ENCODE measurements at places on chromosomes 7 and 10.
A peak's percentile ranks its signal among the peaks of the same experiment; 100 is the strongest.

GRCh38 chr7:77464589-77464988 is 48.4 kb upstream of the GSAP start:
- no peaks in the 10 kb centered on the region for H3K4me1 ChIP-seq
- H3K27me3 ChIP-seq = peaks cover 3% of the 10 kb centered on the region
- no peak for DNase-seq
- H3K36me3 ChIP-seq = no peaks in the 10 kb centered on the region

DNA sequence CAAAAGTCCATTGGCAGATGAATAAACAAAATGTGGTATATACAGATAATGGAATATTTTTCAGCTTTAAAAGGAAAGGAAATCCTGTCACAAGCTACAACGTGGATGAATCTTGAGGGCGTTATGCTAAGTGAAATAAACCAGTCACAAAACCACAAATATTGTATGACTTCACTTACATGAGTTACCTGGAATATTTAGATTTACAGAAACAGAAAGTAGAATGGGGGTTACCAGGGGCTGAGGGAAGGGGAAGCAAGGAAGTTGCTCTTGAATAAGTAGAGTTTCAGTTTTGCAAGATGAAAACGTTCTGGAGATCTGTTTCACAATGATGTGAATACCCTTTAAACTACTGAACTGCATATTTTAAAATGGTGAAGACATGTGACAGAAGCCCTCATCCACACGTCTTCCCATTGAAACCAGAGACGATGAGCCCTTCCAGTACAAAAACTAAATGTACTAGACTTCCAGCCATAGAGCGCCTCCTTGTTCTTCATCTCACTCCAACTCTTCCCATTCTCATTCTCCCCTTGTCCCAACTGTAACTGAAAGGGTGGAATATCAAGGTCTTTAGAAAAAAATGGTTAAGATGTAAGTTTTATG is 62.4 kb downstream of the MICU1 start:
- no peak overlapping the region for H3K27ac ChIP-seq
- no peaks in the 10 kb centered on the region for H3K36me3 ChIP-seq
- no peak overlapping the region for H3K4me3 ChIP-seq

- no peaks in the 10 kb centered on the region for H3K4me1 ChIP-seq
- H3K27me3 ChIP-seq = no peaks in the 10 kb centered on the region
- peaks cover 14% of the 10 kb centered on the region for H3K36me3 ChIP-seq
- no peak overlapping the region for H3K4me3 ChIP-seq
Observed at GRCh38 chr7:157222687-157223086, 84.0 kb downstream of the UBE3C start.

GRCh38 chr10:114600057-114600456 is 58.0 kb downstream of the ABLIM1 start:
- H3K36me3 ChIP-seq = peaks cover 4% of the 10 kb centered on the region
- H3K27me3 ChIP-seq = no peaks in the 10 kb centered on the region
- no peak overlapping the region for H3K4me3 ChIP-seq
- DNase-seq = no peak
- peaks cover 24% of the 10 kb centered on the region for H3K4me1 ChIP-seq
- H3K27ac ChIP-seq = peak overlapping the region; percentile 41

- no peaks in the 10 kb centered on the region for H3K27me3 ChIP-seq
- peaks cover 48% of the 10 kb centered on the region for H3K4me1 ChIP-seq
- H3K36me3 ChIP-seq = no peaks in the 10 kb centered on the region
- no peak for DNase-seq
Observed at GRCh38 chr10:86970162-86970981, 2.1 kb downstream of the ADIRF start.

DNA sequence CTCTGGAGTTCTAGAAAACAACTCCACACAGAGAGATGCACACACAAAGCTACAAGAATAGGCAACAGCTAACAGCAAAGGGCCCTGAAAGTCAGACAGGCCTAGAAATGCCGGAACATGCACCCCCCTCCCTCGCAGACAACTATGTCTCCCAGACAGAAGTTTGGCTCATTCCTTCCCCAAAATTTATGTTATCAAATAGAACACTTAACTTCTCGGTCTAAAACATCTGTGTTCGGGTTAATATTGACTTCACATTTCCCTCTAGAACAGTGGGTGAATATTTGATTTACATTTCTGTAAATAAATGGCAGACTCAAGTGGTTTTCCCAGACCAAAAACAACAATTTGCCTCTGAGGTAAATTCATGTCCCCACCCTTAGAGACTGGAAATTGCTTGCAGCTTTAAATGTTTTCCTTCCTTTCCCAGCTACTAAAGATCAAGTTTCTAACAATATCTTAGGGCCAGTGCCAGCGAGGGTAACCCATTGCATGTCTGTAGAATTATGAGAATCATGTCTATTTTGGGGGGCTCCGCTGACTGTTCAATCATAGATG is 92.5 kb upstream of the INHBA start:
- no peaks in the 10 kb centered on the region for H3K36me3 ChIP-seq
- no peaks in the 10 kb centered on the region for H3K4me1 ChIP-seq
- H3K4me3 ChIP-seq = no peak overlapping the region
- DNase-seq = no peak
- H3K27ac ChIP-seq = no peak overlapping the region
- no peaks in the 10 kb centered on the region for H3K27me3 ChIP-seq

- no peak overlapping the region for H3K4me3 ChIP-seq
- H3K27me3 ChIP-seq = no peaks in the 10 kb centered on the region
- DNase-seq = no peak
- H3K4me1 ChIP-seq = no peaks in the 10 kb centered on the region
- no peaks in the 10 kb centered on the region for H3K36me3 ChIP-seq
- H3K27ac ChIP-seq = no peak overlapping the region
Observed at GRCh38 chr7:82859106-82859850, 303.4 kb downstream of the PCLO start.

- H3K4me3 ChIP-seq = no peak overlapping the region
- H3K4me1 ChIP-seq = no peaks in the 10 kb centered on the region
- H3K36me3 ChIP-seq = no peaks in the 10 kb centered on the region
- H3K27ac ChIP-seq = no peak overlapping the region
- peaks cover 11% of the 10 kb centered on the region for H3K27me3 ChIP-seq
Observed at GRCh38 chr10:128314686-128315085, 188.5 kb upstream of the MKI67 start.

- no peak overlapping the region for H3K4me3 ChIP-seq
- H3K27ac ChIP-seq = no peak overlapping the region
- H3K4me1 ChIP-seq = no peaks in the 10 kb centered on the region
- H3K27me3 ChIP-seq = no peaks in the 10 kb centered on the region
Observed at GRCh38 chr10:112844681-112845544, 105.1 kb upstream of the TCF7L2 start.

DNA sequence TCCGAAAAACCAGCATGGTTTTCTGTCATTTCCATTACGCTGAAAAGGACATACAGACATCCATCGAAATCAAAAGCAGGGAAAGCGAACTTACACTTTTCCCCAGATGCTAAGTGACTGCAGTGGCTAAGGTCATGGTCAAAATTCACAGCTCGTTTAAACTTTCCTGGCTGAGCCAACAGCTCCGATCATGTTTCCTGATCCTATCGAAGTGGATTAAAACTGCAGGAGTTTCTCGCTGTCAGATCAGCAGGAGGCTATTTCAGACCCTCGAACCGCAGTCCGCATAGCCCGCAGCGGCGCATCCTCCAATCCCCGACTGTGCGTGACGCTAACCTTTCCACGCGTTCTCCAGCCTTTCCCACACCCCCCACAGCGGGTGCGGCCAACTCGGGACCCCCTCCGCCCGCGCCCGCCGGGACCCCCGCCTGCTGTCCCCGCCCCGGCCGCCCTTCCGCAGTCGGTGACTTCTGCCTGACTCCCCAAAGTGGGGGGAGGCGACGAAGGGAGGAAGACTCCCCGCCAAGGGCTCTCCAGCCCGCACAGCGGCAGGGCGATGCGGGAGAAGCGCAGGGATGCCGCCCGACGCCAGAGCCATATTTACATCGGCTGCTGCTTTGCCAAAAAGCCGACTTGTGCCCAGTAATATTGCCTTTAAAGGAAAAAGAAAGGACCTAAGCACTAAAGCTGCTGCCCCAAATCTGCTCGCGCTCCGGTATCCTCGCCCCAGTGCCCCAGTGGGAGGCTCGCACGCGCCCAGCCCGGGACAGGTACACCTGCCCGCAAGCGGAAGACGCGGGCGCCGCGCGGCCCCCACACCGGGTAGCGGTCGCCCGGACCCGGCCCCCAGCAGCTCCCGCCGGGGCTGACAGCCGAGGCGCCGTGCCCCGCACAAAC is 1.2 kb downstream of the PIP4K2A start:
- H3K27me3 ChIP-seq = no peaks in the 10 kb centered on the region
- H3K36me3 ChIP-seq = no peaks in the 10 kb centered on the region
- DNase-seq = no peak
- H3K27ac ChIP-seq = peak overlapping the region; percentile 63
- H3K4me1 ChIP-seq = peaks cover 12% of the 10 kb centered on the region

- no peaks in the 10 kb centered on the region for H3K4me1 ChIP-seq
- no peak for DNase-seq
- peaks cover 5% of the 10 kb centered on the region for H3K27me3 ChIP-seq
- no peak overlapping the region for H3K4me3 ChIP-seq
Observed at GRCh38 chr7:24340727-24341126, 56.7 kb downstream of the NPY start.

DNA sequence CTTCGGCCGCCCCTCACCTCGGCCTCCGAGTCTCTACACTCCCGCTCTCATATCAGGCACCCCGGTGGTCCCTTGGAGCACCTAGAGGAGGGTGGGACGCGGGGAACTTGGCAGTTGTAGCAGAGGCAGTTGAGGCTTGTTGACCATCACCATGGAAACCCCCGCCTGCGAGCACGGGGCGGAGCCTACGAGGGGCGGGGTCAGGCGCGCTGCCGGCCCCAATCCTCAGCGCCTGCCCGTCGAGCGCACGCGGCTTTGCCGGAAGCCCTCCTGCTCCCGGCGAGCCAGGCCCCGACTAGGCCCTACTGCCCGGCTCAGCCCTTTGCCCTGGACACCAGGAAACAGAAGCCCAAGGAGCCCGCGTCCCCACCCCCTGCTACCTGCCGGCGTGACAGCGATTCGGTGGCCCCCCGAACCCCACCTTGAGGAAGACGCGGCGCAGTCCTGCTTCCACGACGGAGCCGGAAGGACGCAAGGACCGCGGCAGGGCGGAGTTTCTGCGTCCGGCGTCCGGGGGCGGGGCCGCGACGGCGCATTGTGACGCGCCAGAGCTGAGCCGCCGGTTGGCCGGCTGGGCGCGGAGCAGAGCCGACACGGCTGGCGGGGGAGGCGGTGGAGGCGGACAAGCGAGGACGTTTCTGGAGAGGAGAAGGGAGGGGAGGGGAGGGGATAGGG is at the start of gene HNRNPF:
TSS of gene HNRNPF (minus strand) at position 477 of the 675 bp plus-strand sequence. CDS start 21,302 bp downstream, outside the sequence.
- peak within 1 kb of the TSS; percentile 93 for H3K27ac ChIP-seq
- peak within 1 kb of the TSS; percentile 68 for H3K4me3 ChIP-seq
- peaks cover 9% of the 10 kb centered on the region for H3K4me1 ChIP-seq
- H3K36me3 ChIP-seq = peaks cover 9% of the 10 kb centered on the region

DNA sequence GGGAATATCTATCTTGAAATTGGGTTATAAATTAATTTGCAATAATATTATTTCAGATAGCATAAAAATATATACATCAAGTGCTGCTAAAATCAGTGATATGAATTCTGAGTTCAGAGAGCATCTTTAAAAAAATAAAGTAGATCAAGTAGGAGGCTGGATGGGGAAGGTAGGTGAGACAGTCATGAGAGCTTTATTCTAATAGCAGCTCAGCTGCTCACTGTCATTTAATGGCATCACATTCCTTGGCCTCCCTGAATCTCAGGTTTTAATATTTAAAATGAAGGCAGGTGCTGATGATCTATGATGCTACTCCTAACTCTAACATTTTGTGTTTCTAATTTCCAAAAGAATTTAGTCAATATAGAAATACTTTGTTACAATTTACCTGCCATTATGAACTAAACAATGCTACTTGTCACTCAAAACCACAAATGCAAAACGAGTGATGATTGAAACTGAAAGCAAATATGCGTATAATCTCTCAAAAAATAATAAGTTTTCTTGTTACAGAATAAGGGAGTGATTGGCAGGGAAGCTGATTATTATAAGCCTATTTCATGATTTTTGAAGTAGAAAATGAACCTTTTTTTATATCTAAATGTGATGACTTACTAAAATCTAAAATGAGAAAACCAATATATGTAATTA is 147.6 kb upstream of the CSTF2T start:
- no peaks in the 10 kb centered on the region for H3K4me1 ChIP-seq
- no peaks in the 10 kb centered on the region for H3K27me3 ChIP-seq
- no peaks in the 10 kb centered on the region for H3K36me3 ChIP-seq
- H3K27ac ChIP-seq = no peak overlapping the region

GRCh38 chr10:69541463-69541862 is 31.8 kb downstream of the NEUROG3 start:
- no peak for DNase-seq
- H3K27me3 ChIP-seq = no peaks in the 10 kb centered on the region
- H3K27ac ChIP-seq = no peak overlapping the region
- H3K4me1 ChIP-seq = no peaks in the 10 kb centered on the region
- no peaks in the 10 kb centered on the region for H3K36me3 ChIP-seq
- no peak overlapping the region for H3K4me3 ChIP-seq

DNA sequence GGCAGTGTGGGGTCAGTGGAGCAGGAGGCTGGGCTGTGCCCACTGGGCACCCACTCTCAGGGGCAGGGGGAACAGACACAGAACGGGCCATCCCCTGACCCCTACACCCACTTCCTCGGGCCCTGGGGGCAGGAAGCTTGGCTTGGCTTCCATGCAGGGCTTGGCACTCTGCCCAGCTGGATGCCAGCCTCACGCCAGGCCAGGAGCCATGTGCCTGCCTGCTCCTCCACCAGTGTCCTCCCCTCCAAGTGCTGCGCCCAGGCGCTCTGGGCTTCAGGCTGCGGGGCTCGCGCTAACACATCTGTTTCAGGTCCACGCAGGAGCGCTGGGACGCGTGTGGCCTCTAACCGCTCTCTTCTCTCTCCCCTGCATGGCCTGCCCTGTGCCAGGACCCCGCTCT is 12.7 kb downstream of the LDB3 start:
- H3K27ac ChIP-seq = no peak overlapping the region
- H3K36me3 ChIP-seq = no peaks in the 10 kb centered on the region
- H3K27me3 ChIP-seq = no peaks in the 10 kb centered on the region

- no peak for DNase-seq
- no peak overlapping the region for H3K27ac ChIP-seq
- H3K27me3 ChIP-seq = peaks cover 8% of the 10 kb centered on the region
Observed at GRCh38 chr10:6665847-6666246, 85.8 kb upstream of the PRKCQ start.
